Mesenteric fat pad (tissue), 1 donor: ENCODE measurements at places on chromosomes 4 and X. TPM values are rescaled to one million over a fixed set of nuclear protein-coding genes. Genes with fewer than 3 reads are reported as not detected.

INTS12 gene
- total RNA-seq, result 15.9 TPM

GPAT3 gene
- total RNA-seq, result 9.2 TPM

NPY1R gene
- total RNA-seq, result 17.2 TPM

GABRQ gene
- not detected for total RNA-seq

PRRG1 gene
- 32.4 TPM for total RNA-seq

KDR gene
- total RNA-seq, result 37.4 TPM

CT45A2 gene
- not detected for total RNA-seq

COL4A6 gene
- 0.16 TPM for total RNA-seq

CASP6 gene
- total RNA-seq, result 11.4 TPM

STATH gene
- not detected for total RNA-seq

TEX13D gene
- total RNA-seq, result not detected

ZNF518B gene
- 23.5 TPM for total RNA-seq

- DNase-seq, result no peak
Observed at GRCh38 chr4:26459756-26460530, 30.3 kb downstream of the CCKAR start.

DNA sequence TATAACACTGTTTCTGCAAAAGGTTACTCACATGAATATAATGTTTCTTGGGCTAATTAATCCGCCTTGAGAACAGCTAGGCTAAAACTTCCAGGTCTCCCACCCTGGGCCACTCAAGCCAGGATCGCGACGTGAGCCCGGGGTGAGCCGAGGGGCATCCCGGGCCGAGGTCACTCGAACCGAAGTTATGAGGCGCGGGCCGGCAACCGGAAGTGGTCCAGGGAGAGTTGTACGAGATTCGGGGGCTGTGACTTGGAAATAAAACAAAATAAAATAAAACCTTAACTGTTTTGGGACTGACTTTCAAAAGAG is 317 bp downstream of the CMC4 start:
- DNase-seq, result no peak

GRCh38 chrX:22276781-22277180 is 4.1 kb downstream of the CBLL2 start:
- no peak for DNase-seq

DNA sequence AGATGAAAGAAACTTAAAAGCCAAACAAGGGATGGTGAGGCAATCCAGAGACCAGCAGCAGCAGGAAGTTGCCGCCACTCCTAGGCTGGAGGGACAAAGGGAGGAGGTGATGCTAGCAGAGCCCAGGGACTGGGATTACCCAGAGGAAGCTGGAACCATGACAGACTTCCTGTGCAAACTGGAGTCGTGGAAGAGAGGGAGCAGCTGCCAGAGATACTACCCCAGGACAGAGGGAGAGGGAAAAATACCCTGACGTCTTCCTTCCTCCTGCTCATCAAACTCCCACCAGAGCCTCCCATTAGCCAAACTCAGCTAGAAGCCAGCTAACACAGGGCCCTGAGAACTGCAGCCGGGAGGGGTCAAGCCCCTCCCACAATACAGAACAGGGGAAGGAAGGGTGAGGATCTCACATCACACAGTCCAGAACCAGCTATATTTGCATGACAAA is 101.2 kb upstream of the KLF3 start:
- DNase-seq, result no peak

- DNase-seq, result no peak
Observed at GRCh38 chrX:118108304-118108703, 8.3 kb downstream of the KLHL13 start.

DNA sequence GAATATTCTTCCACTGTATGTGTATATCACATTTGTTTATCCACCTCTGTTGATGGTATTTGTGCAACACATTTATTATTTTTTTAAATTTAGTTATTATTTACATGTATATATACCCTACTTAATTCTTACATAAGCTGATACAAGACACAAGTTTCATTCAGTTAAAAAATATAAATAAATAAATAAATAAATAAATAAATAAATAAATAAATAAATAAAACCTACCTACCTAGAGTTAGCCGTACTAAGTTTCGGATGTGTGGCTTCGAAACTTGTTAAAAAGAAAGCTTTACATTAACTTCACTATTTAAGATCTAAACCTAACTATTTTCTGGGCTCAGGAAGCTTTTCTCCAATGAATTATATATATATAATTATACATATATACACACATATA is 23.3 kb upstream of the REPS2 start:
- DNase-seq, result no peak

DNA sequence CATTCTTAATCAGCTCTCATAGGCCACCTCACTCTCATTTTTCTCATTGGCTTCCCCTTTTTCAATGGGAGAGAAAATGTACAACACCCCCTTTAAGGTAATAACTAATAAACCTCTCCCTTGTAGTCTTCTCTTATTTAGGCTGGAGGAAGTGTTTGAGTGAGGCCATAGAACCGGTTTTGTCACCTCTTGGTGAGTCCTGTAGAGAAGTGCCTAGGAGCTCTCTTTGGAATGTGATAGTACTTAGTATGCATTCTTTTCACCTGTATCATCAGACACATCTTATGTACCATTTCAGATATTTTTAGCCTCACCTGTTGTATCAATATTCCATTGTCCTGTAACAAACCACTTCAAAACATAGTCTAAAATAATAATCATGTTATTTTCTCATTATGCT is 3.5 kb upstream of the TAB3 start:
- no peak for DNase-seq

GRCh38 chrX:17822351-17822750 is 38.7 kb downstream of the RAI2 start:
- DNase-seq, result no peak

DNA sequence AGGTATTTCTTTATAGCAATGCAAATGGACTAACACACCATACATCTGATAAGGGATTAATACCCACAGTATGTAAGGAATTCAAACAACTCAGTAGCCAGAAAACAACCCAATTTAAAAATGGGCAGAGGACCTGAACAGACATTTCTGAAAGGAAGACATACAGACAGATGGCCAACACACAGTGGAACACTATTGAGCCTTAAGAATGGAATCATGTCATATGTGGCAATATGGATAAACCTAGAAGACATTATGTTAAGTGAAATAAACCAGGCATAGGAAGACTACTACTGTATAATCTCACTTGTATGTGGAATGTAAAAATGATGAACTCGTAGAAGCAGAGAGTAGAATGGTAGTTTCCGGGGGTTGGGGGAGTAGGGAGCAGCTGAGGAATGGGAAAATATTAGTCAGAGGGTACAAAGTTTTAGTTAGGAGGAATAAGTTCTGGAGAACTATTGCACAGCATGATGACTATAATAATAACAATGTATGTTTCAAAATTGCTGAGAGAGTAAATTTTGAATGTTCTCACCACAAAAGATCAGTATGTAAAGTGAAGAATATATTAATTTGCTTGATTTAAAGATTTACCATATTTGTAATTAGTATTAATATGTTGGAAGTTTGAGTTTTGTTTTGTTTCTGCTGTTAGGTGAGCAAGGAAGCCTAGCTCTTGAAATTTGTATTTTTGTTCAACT is 25.2 kb downstream of the WDR44 start:
- no peak for DNase-seq

GRCh38 chrX:117063224-117063623 is 600.4 kb upstream of the CT83 start:
- no peak for DNase-seq

DNA sequence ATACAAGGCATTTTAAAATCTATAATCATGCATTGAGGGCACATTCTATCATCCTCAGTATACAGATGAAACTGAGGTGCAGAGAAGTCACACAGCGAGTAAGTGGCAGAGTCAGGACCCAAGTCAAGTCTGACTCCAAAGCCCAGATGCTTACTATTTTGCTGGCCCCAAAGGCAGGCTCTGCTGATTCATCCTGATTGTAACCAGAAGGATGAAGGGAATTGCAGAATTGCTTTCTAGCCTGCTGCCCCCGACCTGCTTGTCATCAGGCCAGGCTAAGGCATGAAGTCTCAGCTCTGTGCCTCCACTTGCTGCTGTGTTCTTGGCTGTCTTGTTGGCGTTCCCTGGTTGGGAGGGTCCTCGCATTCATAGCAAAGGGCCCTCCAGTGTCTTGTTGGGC is 62.7 kb downstream of the SLC9A6 start:
- no peak for DNase-seq

- DNase-seq, result no peak
Observed at GRCh38 chr4:78166622-78167021, 109.5 kb downstream of the FRAS1 start.

DNA sequence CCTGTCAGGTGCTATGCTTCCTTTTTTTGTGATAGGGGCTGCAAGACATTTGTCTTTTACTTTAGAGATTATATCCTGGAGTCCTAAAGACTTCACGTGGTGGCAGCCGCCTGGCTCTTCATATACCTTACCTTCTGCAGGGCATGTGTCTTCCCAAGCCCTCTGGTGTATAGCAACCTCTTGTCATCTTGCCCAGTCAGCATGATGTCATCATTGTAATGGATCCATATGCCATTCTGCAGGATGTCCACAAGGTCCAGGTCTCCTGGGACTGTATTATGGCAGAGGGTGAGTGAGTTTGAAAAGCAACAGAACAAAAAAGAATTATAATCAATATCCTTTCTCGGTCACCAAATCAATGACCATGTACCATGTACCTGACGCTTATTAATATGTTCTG is 82.2 kb upstream of the SCOC start:
- no peak for DNase-seq

DNA sequence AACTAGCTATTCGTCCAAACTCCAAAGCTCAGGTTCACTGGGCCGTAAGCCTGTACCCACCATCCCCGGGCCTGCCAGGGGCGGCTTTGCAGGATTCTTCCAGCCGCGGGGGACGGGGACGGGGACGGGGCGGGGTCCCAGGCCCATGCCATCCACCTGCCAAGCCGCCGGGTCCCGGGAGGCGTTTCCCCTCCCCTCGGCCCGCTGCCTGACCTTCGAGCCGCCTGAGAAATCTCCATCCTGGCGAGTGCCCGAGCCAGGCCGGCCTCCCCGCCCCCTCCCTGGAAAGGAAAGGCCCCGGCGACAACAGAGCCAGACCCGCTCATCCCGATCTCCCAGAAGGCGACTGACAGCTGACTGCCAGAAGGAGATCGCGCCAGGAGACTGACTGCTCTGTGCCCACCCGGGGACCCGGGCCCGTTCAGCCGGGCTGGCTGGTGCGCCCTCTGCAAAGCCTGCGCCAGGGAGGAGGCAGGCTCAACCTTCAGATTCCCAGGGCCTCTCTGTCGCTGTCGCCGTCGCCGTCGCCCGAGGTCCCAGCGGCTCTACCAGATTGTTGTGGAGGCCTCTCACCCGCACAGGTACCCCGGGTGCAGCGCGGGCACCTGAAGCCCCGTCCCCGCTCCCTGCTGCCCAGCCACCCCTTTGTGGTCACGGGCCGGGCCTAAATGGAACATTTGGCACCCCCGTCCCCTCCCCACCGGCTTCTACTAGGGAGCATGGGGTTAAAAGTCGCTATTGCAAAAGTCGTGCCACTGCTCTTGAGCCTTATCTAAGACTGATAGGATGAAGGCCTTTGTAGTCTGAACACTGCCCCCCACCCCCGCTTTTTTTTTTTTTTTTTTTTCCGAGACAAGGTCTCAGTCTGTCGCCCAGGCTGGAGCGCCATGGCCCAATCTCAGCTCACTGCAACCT is at the start of gene RGN:
Gene RGN, plus strand, starts transcription at position 315 of the 915 bp plus-strand sequence. CDS start 2,702 bp downstream, outside the sequence.
- no peak for DNase-seq

- DNase-seq, result no peak
Observed at GRCh38 chrX:23066588-23067281, 67.0 kb downstream of the DDX53 start.

GRCh38 chrX:46236411-46236810 is 308.8 kb downstream of the ZNF674 start:
- DNase-seq, result no peak

DNA sequence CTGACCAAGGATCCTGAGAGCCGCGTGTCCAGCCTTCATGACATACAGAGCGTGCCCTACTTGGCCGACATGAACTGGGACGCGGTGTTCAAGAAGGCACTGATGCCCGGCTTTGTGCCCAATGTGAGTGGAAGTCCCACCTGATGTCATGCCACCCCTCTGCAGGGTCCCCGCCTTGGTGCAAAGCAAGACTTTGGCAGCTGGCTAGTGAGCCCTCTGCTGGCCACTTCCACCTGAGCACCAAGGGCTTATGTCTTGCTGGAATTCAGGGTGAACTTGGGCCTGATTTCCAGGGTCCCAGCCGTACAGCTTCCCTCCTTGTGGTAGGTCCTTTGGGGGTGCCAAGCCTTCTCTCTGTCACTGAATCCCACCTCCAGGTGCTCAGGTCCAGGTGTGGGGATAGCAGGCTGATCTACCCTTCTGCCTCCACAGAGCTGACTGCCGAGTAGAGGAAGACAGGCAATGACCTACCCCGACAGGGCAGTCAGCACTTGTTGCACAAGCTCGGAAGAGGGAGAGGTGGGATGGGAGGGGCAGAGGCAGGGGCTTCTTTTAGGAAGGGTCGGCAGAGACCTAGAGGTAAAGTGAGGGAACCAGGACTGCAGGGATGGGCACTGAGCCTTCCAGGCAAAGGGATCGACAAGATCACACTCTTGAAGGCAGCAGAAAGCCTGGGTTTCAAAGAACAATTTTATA is 248.1 kb downstream of the EVC2 start:
- peak; percentile 77 for DNase-seq

GRCh38 chrX:134776342-134776741 is 118.1 kb upstream of the PLAC1 start:
- no peak for DNase-seq

- no peak for DNase-seq
Observed at GRCh38 chr4:41129128-41129754, 85.1 kb downstream of the APBB2 start.
